Stimulated activated CD8-positive, alpha-beta memory T cell treated with anti-CD3 and anti-CD28 coated beads, Interleukin-7, amount 100 ng/mL, for 1 hour (primary cell): ENCODE measurements at places on chromosomes 2 and 18.

- DNase-seq = no peak
Measured at GRCh38 chr2:39068299-39069135, 52.3 kb downstream of the SOS1 start.

DNA sequence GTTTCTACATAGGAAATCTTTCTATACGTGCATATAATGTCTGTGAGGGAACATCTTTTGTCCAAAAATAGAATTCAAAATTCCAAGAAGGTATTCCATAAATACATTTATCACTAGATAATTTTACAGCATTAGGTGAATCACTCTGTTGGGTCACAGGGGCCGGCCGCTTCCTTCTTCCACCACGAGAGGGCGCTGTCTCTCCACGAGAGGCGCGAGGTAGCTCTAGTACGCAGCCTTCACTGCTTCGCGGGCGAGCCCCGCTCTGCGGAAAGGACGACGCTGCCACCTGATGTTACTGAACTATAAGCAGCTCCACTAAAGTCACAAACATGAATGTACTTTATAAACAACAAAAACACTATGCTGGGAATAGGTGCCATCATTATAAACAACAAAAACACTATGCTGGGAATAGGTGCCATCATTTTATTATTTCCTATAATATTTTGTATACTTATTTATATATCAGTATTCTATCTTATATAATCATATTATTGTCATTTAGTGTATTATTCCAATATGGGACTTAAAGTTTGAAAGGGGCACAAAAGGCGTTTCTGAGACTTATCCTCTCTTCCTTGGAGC is 69.4 kb upstream of the REV1 start:
- peak; percentile 73 for DNase-seq

DNA sequence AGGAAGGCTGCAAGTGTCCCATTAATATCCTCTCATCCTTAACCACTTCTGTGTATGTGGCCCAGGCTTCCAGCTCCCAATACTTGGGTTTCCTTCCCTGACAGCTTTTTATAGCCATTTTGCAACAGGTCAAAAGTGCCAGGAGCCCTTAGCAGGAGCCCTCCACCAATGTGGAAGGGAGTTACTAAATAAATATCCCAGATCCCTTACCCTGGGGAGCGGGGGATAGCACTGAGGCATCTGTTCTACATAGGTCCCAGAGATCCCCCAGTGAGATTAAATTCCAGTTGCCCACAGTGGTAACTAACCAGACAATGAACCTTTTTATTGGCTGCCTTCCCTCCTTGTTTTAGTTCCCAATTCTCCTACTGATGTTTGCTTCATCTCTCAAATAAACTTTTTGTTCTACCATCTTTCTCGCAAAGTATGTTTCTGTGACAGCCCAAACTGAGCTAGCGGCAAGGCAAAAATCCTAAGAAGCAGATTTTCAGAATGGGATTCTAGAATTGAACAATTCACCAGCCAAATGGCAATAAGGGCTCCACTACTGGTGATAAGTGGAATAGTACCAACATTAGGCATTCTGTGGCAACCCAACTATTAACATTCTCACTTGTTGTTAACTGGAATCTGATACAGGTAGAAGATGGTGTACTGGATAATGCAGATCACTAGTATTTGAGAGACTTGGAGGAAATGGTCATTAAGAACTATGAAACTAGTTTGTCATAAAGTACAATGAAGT is 83.9 kb upstream of the MAPRE2 start:
- no peak for DNase-seq

DNA sequence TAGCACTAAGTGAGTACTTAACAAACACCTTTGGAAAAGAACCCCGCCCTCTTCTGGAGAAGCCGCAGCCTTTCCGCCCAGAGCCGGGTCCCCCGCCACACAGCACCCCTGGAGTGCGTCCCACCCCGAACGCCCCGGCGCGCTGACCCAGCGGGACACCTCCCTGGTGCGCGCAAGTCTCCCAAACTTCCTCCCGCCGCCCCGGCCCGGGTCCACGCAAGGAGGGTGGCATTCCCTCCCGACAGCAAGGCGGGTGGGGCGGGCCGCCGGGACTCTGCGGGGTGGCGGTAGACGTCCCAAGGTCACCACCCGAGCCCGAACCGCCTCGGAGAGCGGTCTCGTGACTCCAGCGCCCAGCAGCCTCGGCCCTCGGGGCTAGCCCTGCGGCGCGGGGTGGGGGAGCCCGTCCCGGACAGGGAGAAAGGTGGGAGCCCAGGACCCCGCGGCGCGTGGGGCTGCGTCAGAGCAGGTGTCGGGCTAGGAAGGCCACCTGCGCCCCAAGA is 598 bp downstream of the CCDC93 start:
- DNase-seq = peak; percentile 3

DNA sequence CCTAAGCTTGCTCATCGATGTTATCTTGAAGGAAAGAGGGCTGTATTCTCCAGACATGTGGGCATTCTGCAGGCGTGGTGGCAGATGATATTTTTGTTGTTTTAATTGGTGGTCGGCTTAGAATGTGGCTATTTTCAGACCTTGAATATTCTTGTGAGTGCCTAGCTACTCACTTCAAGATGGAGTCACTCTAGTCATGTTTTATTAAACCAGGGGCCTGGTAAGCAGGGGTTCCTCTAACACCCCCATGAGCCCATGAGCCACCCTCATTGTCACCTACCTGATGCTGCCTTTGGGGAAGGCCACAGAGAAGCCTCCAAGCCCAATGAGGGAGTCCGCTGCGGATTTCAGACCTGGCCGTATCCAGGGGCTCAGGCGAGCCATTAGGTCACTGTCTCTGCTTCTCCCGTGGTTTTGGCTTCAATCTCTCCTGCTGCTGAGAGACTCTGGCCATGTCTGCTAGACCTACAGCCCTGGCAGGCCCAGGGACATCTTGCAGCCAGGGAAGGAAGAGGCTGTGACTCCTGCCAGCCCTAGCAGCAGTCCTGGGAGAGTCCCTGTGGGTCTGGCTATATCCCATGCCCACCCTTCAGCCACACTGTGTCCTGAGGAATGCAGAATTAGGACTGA is 16.3 kb upstream of the KLF11 start:
- no peak for DNase-seq

DNA sequence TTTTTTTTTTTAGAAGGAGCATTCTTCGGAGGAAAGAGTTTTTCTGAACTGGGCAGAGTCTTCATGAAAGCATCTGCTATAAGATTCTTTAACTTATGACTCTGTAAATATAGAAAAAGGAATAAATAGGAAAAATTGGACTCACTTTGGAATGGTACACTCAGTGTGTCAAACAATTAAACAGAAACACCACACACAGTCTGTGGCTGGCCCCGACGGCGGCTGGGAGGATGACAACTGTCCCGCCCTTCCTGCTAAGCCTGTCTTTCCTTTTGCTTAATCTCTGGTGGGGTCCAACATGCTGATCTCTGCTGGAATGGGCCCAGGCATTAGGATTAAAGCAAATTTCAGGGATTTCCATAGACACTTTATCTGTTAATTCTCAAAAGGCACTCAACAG is 12.5 kb upstream of the RAB31 start:
- DNase-seq = no peak

DNA sequence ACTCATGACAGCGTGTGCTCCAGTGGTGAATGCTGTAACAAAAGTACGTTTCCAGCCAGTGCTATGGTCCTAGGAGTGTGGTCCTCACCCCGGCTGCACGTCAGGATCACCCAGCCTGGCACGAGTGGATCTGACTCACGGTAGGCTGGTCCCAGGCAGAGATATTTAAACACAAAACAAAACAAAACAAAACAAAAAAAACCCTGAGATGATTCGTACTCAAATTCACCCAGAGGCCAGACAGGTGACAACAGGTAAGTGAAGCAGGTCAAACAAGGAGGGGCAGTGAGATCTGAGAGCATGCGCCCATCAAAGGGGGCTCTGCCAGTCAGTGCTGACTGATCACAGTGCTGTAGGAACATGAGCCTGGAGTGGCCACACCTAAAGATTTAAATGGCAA is 43.2 kb downstream of the C2orf76 start:
- no peak for DNase-seq

DNA sequence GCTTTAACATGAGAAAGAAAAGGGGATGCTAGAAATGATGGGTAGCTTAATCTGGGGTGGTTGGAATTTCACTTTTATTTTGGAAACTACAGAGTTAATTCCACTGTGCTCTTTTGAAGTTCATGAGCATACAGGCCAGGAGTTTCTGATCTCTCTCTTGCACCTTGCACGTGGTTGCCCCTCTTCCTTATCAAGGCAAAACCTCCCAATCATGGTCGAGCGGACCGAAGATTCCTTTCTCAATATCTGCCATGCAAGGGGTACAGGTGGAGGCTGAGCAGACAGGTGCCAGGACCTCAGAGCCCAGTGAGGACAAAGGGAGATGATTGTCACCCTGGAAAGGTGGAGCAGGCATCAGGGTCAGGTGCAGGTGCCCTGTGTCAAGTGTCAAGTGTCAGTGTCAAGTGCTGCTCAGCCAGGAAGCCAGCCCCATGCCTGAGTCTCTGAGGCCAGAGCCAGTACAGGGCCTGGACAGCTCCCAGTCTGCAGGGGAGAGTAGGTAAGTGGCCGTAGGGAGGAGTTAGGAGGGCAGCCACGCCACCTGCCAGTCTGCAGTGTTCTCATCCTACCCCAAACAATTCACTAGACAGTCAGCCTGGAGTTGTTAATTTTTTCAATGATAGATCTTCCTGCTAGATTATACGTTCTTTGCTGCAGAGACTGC is 42.2 kb downstream of the LPIN1 start:
- no peak for DNase-seq

GRCh38 chr2:69231612-69232277 is 155.3 kb downstream of the GFPT1 start:
- DNase-seq = no peak

DNA sequence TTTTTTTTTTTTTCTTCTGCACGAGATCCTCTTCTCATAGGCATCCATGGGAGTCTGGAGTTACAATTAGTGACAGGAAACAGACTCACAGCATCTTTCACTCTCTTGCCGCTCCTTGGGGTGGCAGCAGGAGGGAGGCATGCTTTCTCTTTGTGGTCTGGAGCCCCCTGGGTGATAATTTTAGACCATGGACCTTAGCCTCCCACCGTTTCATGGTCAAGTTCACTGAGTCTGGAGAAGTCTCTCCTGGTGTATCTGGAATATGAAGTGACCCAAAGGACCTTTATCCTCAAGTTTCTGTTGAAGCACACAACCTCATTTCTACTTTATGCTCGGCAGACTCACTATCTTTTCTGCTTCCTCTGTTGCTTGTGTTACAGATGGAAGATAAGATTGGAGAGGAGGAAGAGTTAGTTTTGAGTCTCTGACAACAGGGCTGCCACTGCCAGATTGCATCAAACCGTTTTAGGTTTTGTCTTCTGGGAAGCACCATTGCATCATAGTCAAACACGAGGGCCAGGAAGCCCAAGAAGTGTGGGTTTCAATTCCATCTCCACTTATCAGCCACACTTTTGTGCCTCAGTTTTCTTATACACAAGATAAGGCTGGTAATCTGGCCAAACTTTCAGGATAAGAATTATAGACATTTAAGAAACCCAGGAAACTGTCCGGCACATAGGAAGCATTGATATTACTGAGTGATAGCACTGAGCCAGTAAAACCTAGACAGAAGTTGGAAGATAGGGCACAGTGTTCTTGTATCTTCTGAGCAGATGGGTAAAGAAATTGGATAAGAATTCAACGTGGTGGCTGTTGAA is 62.3 kb downstream of the ADCYAP1 start:
- no peak for DNase-seq

- no peak for DNase-seq
Measured at GRCh38 chr2:134348760-134349159, 94.9 kb downstream of the MGAT5 start.

GRCh38 chr2:68365087-68365486 is at the start of gene PLEK:
Gene PLEK, plus strand, starts transcription at chr2:68365282. Its CDS starts 70 bp downstream, at chr2:68365352.
- no peak for DNase-seq

- no peak for DNase-seq
Measured at GRCh38 chr2:55309446-55309845, 40.4 kb upstream of the MTIF2 start.

DNA sequence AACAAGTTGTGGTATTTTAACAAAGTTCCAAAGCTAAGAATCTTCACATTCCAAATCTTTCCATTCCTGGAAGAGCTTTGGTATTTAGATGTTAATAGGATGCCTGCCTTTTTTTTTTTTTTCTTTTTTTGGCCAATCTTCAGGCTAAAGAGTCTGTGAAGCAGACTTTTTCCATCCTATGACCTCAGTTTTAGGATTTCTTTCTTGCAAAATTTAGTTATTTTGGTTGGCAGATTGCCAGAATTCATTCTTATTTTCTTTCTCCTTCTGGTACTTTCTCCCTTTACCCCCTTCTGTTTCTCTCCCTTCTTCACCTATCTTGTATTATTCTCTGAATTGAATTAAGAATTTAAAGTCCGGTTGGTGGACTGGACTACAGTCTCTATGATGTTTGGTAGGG is 217.8 kb upstream of the REV1 start:
- no peak for DNase-seq

- no peak for DNase-seq
Measured at GRCh38 chr18:39862341-39862740, 2092.7 kb upstream of the PIK3C3 start.

DNA sequence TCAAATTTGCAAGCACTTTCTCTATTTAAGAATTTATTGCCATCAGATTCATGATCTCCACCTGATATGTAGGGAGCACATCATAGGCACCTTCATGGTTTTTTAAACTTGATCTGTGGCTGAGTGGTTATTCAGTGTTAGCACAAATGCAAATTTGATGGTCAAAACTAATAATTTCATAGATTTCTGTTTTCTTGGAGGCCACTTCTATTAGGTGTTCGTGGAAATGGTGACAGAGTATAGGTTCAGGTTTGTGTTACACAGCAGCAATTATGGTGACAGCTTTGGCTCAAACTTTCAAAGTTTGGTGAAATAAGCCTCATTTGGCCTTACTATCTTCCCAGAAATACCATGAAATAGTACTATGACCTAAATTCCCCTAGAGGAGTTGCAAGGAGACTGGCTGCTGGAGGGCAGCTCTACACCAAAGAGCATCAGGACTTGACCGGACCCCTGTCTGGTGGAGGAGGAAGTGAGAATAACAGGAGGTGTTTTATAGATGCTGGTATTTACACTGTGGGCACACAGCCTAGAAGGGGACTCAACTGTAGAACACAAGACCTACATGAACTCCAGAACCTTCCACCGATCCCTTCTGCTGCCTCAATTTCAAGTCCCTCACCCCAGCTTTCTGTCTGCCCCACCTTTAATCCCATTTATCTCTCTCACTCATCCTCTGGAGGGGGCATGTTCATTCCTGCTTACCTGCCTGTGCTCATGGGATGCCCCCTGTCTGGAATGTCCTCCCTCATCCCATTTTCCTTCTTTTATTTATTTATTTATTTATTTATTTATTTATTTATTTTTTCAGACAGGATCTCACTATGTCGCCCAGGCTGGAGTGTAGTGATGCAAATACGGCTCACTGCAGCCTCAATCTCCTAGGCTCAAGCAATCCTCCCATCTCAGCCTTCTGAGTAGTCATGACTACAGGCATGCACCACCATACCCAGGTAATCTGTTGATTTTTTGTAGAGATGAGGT is 132.9 kb upstream of the SIX2 start:
- DNase-seq = no peak

- no peak for DNase-seq
Measured at GRCh38 chr2:154375579-154375931, 322.9 kb upstream of the KCNJ3 start.
